ENCODE measurements at places on chromosomes 7 and 10.

DNA sequence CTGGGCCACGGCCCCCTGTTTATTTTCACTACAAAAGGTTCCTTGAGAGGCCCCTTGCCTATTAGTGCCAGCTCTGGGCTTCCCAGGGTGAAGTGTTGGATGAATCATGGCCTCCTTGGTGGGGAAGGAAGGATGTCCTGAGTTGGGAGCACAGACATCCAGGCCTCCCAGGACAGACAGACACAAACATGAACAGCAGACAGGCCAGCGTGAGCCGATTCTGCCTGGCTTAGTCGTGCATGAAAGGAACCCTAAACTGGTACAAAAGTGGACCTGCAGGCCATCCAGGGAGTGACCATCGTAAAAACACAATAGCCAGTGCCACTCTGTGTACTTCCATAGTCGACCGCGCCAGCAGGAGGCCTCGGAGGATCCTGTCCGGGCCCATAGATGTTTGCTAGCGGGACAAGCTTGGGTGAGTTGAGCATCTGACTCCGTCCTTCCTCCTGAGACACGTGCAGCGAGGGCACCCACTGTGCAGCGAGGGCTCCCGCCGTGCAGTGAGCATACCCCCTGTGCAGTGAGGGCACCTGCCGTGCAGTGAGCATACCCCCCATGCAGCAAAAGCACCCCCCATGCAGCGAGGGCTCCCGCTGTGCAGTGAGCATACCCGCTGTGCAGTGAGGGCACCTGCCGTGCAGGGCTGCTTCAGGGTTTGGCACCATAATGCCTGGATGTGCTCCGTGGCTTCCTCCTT lies 51.3 kb upstream of the PRKAR1B start:
- DNase-seq: no peak

DNA sequence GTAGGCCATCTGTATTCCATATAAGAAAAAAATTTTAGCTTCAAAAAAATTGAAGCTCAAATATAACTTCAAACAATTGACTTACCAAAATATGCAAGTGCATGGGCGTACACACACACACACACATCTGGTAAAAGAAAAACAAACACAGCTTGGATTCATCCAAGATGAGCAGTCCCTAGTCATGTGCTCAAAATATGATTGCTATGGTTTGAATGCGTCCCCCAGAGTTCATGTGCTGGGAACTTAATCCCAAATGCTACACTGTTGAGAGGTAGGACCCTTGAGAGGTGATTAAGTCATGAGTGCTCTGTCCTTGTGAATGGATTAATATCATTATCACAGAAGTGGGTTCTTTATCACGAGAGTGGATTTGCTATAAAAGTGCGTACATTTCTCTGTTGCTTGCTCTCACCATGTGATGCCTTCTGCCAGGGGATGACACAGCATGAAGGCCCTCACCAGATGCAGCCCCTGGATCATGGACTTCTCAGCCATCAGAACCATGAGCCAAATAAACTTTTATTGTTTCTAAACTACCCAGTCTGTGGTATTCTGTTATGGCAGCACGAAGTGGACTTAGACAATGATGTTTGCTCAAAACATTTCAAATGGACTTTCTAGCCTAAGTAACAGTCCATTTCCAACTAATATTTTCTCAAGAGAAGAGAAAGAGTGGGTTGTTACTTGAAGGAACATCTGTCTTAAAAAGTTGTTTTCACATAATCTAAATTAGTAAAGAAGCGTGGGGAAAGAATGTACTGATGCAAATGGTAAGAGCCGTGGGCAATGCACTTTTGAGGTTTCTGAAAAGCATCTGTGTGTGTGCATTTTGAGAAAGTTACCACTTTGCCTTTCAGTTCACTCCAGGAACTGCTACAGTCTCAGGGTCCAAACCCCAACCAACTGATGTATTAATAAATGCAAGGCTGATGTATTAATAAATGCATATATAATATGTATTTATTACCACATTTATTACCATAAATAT lies 15.1 kb upstream of the SVIL start:
- DNase-seq: no peak

GRCh38 chr10:3780021-3780770 lies 4.8 kb downstream of the KLF6 start:
- no peak for DNase-seq

DNA sequence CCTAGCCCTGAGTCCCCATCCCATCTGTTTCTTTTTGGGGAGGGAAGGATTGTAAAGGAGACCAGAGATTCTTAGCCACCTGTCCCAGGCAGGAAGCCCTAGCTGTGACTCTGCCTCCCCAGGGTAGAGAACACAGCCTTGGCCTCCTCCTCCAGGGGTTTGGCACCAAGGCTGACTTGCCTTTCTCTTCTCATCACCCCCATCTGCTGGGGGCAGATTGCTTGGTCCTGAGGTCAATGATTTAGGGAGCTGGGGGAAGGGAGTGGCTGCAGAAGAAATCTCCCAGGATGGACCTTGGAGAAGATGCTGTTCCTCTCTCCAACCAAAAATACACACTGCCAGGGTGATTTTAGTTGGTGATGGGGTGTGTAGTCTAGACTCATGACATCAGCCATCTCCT lies 2.6 kb upstream of the MNX1 start:
- no peak for DNase-seq

DNA sequence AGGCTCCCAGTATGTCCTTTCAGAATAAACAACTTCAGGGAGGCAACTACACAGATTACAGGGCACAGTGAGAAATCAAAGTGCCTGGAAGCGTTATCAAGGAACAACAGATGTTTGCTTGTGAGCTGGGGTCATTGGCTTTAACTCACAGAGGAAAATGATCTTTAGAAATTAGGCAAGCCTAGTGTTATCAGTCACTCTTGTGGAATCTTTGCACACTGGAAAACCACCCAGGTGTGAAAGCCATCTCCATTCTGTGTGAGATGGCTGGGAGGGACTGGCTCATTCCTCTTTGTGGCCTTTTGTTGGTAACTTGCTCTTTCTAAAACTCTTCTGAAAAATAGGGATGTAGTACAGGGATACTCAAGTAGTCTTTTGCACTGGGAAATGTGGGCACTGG lies 716.0 kb downstream of the XPNPEP1 start:
- DNase-seq: no peak

- no peak for DNase-seq
Measured at GRCh38 chr7:90290244-90291113, 30.6 kb downstream of the FAM237B start.

GRCh38 chr10:97024168-97025073 lies 161.3 kb downstream of the SLIT1 start:
- peak; percentile 53 for DNase-seq

- DNase-seq: no peak
Measured at GRCh38 chr10:79012567-79012966, 56.2 kb upstream of the ZMIZ1 start.

DNA sequence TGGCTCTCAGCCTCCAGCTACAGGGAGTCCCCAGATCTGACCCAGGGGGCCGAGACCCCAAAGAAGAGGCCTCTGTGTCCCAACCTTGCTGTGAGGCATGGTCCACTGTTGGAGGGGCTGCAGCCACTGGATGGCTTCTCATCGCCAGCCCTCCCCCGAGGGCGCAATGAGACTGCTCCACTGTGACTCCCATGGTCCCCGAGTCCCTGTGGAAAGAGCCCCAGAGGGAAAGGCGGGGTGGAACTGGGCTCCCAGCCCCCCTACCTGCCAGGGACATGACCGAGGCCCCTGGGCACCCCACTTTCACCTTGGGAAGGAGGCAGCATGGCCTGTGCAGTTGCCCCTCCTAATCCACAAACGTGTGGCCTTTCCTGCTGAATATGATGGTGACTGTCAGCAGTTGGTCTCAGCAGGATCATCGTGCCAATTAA lies 33.5 kb upstream of the RET start:
- DNase-seq: no peak

GRCh38 chr10:122348512-122348911 lies 26.0 kb upstream of the PLEKHA1 start:
- no peak for DNase-seq
